ENCODE measurements at places on chromosomes 6 and 20.
A peak's percentile ranks its signal among the peaks of the same experiment; 100 is the strongest.

GRCh38 chr6:90268178-90268577 is 28.5 kb downstream of the BACH2 start:
- DNase-seq = no peak

DNA sequence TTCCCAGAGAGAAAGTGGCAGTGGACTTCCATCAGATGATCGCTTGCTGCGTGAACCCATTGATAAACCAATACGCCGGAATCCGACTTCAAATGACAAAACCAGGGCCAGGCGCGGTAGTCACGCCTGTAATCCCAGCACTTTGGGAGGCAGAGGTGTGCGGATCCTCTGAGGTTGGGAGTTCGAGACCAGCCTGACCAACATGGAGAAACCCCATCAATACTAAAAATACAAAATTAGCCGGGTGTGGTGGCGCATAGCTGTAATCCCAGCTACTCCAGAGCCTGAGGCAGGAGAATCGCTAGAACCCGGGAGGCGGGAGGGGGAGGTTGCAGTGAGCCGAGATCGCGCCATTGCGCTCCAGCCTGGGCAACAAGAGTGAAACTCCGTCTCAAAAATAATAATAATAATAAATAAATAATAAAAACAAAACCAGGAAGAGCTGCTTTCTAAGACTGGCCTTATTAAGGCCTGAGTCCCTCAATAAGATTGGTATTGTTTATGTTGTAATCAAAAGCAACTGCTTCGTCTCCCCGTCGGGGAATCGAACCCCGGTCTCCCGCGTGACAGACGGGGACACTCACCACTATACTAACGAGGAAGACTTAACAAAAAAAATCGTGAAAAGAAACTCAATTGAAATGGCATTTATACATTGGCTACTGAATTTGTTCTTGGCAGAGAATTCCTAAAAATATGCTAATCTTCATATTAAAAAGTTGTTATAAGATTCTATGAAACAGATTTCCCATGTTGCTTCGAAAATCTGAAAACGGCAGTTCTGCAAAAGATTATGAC is 110.2 kb upstream of the ZNF184 start:
- peak; percentile 42 for DNase-seq

GRCh38 chr6:4774715-4775493 is 1.3 kb upstream of the CDYL start:
- DNase-seq = no peak

DNA sequence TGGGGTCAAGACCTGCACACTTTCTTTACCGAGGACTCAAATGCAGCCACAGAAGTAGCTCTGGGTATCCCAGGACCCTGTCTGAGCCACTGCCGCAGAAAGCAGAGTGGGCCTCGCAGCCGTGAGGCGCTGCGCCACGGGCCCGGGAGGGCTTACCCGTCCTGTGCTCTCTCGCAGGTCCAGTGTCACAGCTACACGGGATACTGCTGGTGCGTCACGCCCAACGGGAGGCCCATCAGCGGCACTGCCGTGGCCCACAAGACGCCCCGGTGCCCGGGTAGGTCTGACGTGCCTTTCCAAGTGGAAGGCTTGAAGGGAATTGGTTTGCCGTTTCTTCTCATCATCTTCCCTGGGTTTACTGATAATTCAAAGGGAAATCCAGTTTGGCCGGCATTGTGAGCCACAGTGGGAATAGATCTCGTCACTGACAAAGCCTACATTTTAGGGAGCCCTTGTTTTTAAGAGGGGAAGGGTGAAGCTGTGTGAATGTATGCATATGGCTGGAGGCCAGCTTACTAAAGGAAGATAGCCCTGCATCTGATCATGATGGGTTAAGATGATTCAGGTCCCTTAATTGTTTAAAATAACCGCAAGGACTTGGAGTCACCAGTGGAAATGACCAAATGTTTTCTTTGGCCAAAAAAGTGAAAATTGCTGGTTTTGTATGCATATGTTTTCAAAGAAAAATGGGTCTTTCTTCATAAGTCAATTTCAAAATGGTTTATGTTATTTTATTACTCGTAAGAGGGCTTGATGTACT is 86.6 kb downstream of the SMOC2 start:
- DNase-seq = no peak

DNA sequence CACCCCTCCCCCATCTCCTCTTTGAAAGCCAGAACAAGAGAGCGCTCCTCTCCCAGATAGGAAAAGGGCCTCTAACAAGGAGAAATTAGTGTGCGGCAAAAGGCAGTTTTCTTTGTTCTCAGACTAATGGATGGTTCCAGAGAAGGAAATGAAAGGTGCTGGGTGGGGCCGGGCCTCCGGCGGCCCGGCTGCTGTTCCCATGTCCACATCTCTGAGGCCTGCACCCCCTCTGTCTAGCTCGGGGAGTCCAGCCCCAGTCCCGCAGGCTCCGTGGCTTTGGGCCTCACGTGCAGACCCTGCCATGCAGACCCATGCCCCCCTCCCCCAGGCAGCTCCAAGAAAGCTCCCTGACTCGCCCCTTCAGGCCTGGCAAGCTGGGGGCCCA is 35.8 kb upstream of the MRGBP start:
- no peak for DNase-seq

GRCh38 chr20:13130061-13130706 is 90.9 kb upstream of the ISM1 start:
- no peak for DNase-seq
